ENCODE measurements at places on chromosomes 5 and 9. TPM values are rescaled to one million over a fixed set of nuclear protein-coding genes. Genes with fewer than 3 reads are reported as not detected.

ARSB gene
- total RNA-seq = 4.4 TPM

PCDH12 gene
- not detected for total RNA-seq

TUBB4B gene
- 93.8 TPM for total RNA-seq

RETREG1 gene
- 68.9 TPM for total RNA-seq

SH2D3C gene
- total RNA-seq = 11.8 TPM

PRDM9 gene
- not detected for total RNA-seq

PLAA gene
- 34.1 TPM for total RNA-seq

AGXT2 gene
- total RNA-seq = not detected

GRCh38 chr5:102532123-102532522 lies 33.3 kb upstream of the SLCO6A1 start:
- H3K4me1 ChIP-seq = no peaks in the 10 kb centered on the region
- H3K27me3 ChIP-seq = peaks cover 5% of the 10 kb centered on the region
- no peak overlapping the region for H3K27ac ChIP-seq
- H3K4me3 ChIP-seq = no peak overlapping the region

DNA sequence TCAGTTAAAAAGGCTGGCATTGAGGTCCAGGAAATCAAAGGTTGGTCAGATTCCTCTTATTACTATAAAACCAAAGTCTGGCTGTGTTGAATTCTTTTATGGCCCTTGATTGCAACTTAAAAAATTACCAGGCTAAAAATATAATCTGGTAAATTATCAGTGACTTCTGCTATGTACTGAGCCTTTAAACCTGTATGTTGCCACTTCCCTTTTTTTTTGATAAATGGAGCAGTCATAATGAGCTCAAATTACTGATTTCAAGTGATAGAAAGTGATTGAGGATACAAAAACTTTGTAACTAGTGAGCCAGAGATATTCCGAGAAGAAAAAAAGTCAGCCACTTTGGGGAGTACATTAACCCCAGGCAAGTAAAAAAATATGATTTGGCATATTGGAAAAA lies 100.1 kb downstream of the GIN1 start:
- no peak overlapping the region for H3K27ac ChIP-seq
- H3K36me3 ChIP-seq = no peaks in the 10 kb centered on the region
- no peak for DNase-seq
- no peak overlapping the region for H3K4me3 ChIP-seq
- no peaks in the 10 kb centered on the region for H3K27me3 ChIP-seq

- H3K27me3 ChIP-seq = no peaks in the 10 kb centered on the region
- no peaks in the 10 kb centered on the region for H3K36me3 ChIP-seq
- DNase-seq = no peak
- peaks cover 12% of the 10 kb centered on the region for H3K4me1 ChIP-seq
Measured at GRCh38 chr9:95422650-95423049, 94.1 kb downstream of the PTCH1 start.

GRCh38 chr5:176400382-176401156 lies 12.0 kb downstream of the HIGD2A start:
- DNase-seq = no peak
- H3K4me1 ChIP-seq = no peaks in the 10 kb centered on the region
- H3K27me3 ChIP-seq = no peaks in the 10 kb centered on the region
- peaks cover 22% of the 10 kb centered on the region for H3K36me3 ChIP-seq

GRCh38 chr5:28855626-28856025 lies 1817.2 kb upstream of the CDH9 start:
- no peak for DNase-seq
- no peaks in the 10 kb centered on the region for H3K36me3 ChIP-seq
- H3K27me3 ChIP-seq = no peaks in the 10 kb centered on the region
- no peak overlapping the region for H3K27ac ChIP-seq

DNA sequence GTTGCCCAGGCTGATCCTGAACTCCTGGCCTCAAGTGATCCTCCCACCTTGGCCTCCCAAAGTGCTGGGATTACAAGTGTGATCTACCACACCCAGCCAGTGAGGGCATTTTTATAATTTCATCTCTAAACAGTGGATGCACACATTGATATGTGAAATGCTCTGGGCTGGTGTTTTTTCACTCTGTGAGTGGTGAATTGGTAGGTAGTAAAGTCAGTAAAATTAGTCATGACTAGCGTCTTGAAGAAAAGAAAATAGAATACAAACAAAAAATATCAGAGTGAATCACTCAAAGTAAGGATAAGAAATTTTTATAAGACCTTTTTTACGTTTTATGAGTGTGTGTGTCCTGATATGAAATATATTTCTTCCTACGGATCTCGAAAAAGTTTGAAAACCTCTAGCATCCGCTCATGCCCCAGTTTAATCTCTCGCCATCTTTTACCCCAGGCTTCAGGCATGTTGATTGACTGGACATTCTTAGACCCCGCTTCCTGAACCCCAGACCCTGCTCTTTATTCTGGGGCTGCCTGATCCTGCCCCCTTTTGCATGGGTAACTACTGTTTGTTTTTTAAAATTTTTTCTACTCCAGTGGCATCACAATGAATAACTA lies 14.0 kb downstream of the OSTF1 start:
- no peak for DNase-seq
- H3K36me3 ChIP-seq = peaks cover 18% of the 10 kb centered on the region
- no peak overlapping the region for H3K27ac ChIP-seq
- peaks cover 35% of the 10 kb centered on the region for H3K4me1 ChIP-seq
- no peaks in the 10 kb centered on the region for H3K27me3 ChIP-seq

DNA sequence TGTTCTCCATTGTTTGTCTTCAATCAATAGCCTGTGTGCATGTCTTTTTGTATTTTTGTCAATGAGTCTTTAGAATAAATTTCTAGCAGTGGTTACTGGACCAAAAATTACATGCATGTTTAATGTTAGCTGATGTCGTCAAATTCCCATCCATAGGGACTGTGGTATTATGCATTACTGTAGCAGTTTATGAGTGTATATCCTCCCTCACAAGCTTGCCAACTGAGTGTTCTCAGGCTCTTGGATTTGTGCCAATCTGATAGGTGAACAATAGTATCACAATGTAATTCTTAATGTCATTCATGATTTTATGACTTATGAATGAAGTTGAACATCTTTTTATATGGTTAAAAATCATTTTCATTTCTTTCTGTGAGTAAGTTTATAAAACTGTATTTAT lies 13.0 kb downstream of the SNX24 start:
- no peak for DNase-seq
- no peak overlapping the region for H3K4me3 ChIP-seq
- H3K36me3 ChIP-seq = no peaks in the 10 kb centered on the region
- H3K4me1 ChIP-seq = no peaks in the 10 kb centered on the region

DNA sequence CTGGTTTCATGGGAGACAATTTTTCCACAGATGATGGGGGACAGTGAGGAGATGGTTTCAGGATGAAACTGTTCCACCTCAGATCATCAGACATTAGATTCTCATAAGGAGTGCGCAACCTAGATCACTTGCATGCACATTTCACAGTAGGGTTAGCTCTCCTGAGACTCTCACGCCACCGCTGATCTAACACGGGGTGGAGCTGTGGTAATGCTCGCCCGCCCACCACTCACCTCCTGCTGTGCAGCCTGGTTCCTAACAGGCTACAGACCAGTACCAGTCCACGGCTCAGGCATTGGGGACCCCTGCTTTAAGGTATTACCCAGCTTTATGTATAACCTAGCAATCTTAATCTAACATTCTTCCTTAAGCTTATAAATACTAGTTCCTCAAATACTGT lies 35.6 kb downstream of the TTC39B start:
- no peak overlapping the region for H3K4me3 ChIP-seq
- H3K27me3 ChIP-seq = no peaks in the 10 kb centered on the region
- H3K36me3 ChIP-seq = no peaks in the 10 kb centered on the region
- H3K27ac ChIP-seq = no peak overlapping the region
- DNase-seq = no peak

DNA sequence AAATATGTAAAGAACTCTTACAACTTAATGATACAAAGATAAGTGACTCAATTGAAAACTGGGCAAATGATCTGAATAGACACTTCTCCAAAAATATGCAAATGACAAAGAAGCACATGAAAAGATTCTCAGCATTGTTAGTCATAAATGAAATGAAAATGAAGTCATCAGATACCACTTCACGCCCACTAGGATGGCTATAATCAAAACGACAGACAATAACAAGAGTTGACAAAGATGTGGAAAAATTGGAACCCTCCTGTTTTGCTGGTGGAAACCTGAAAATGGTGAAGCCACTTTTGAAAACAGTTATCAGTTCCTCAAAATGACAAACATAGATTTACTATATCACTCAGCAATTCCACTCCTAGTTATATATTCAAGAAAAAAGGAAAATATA lies 7.9 kb upstream of the SYK start:
- H3K27me3 ChIP-seq = peaks cover 19% of the 10 kb centered on the region
- H3K4me1 ChIP-seq = no peaks in the 10 kb centered on the region
- H3K36me3 ChIP-seq = no peaks in the 10 kb centered on the region
- H3K4me3 ChIP-seq = no peak overlapping the region

DNA sequence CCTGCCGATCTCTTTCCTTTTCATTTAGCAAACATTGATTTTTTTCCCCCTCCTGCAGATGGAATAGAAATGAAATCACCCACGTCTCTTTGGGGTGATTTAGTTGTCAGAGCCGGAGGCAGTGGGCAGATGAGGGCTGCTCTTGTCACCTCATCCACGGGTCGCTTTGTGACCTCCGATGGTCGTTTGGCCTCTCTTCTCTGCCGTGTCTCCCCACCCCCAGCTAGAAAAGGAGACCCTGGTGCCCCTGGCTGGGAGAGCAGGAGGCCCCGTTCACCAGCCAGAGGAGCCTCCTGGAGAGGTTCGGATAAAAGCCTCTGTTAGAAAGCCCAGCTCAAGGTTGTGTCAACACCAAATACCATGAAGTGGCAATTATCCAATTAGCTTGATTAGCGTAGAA lies 21.6 kb upstream of the RXRA start:
- H3K4me3 ChIP-seq = no peak overlapping the region
- H3K36me3 ChIP-seq = no peaks in the 10 kb centered on the region
- DNase-seq = no peak
- H3K4me1 ChIP-seq = peaks cover 9% of the 10 kb centered on the region
- no peaks in the 10 kb centered on the region for H3K27me3 ChIP-seq

All from CD4-positive, alpha-beta T cell (primary cell).